ENCODE measurements at places on chromosomes 2 and 18. TPM values are rescaled to one million over a fixed set of nuclear protein-coding genes. Genes with fewer than 3 reads are reported as not detected.

CHPF gene
- 94.8 TPM for total RNA-seq

LINC00305 gene
- not detected for total RNA-seq

PPP4R1 gene
- total RNA-seq: 95.4 TPM

CD207 gene
- not detected for total RNA-seq

CD8B2 gene
- total RNA-seq: not detected

DTNA gene
- total RNA-seq: 17.5 TPM

SGPP2 gene
- total RNA-seq: not detected

INHBB gene
- total RNA-seq: not detected

PPP3R1 gene
- 38.7 TPM for total RNA-seq

DSG3 gene
- total RNA-seq: under 0.01 TPM

THOC1 gene
- total RNA-seq: 29.6 TPM

COL5A2 gene
- 388 TPM for total RNA-seq

LTBP1 gene
- total RNA-seq: 645 TPM

SCN7A gene
- total RNA-seq: 16.4 TPM

MYO5B gene
- total RNA-seq: not detected

RAMP1 gene
- total RNA-seq: 2.6 TPM

UGT1A5 gene
- not detected for total RNA-seq

C2orf42 gene
- total RNA-seq: 36.2 TPM

POLR1B gene
- total RNA-seq: 12.5 TPM

CNGA3 gene
- total RNA-seq: 0.17 TPM

CPSF3 gene
- 52.8 TPM for total RNA-seq

IL1R2 gene
- total RNA-seq: not detected

MATN3 gene
- total RNA-seq: 1.9 TPM

CENPA gene
- total RNA-seq: 21.4 TPM

AFF3 gene
- total RNA-seq: 0.66 TPM

NAT8 gene
- total RNA-seq: not detected

ALPP gene
- under 0.01 TPM for total RNA-seq

ERLEC1 gene
- 206 TPM for total RNA-seq

ALPG gene
- not detected for total RNA-seq

RGPD4 gene
- not detected for total RNA-seq

CHRND gene
- not detected for total RNA-seq

AKAIN1 gene
- not detected for total RNA-seq

GKN2 gene
- not detected for total RNA-seq

AGXT gene
- not detected for total RNA-seq

EVX2 gene
- not detected for total RNA-seq

UPP2 gene
- total RNA-seq: not detected

DSG1 gene
- total RNA-seq: not detected

GKN1 gene
- total RNA-seq: not detected

Measured in smooth muscle cell of trachea (primary cell).